ENCODE measurements at places on chromosomes 7 and 10.
A peak's percentile ranks its signal among the peaks of the same experiment; 100 is the strongest.

GRCh38 chr7:68183176-68183575 is 1186.5 kb downstream of the TYW1 start:
- no peak for DNase-seq

DNA sequence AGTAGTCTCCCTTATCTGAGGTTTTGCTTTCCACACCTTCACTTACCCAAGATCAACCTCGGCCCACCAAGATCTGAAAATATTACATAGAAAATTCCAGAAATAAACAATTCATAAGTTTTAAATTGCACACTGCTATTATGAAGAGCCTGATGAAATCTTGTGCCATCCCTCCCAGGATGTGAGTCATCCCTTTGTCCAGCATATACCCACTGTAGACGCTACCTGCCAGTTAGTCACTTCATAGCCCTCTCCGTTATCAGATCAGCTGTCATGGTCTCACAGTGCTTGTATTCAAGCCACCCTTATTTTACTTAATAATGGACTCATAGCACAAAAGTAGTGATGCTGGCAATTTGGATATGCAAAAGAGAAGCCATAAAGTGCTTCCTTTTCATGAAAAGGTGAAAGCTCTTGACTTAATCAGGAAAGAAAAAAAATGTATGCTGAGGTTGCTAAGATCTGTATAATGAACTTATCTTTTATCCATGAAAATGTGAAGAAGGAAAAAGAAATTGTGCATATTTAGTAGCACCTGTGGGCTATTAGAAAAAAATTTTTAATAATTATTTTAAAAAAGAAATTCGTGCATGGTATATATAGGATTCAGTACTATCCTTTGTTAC is 9.8 kb upstream of the MRPS16 start:
- peak; percentile 62 for DNase-seq

- no peak for DNase-seq
Measured at GRCh38 chr7:141076377-141076776, 2.5 kb downstream of the TMEM178B start.

- peak; percentile 67 for DNase-seq
Measured at GRCh38 chr7:141097430-141097829, 23.6 kb downstream of the TMEM178B start.

DNA sequence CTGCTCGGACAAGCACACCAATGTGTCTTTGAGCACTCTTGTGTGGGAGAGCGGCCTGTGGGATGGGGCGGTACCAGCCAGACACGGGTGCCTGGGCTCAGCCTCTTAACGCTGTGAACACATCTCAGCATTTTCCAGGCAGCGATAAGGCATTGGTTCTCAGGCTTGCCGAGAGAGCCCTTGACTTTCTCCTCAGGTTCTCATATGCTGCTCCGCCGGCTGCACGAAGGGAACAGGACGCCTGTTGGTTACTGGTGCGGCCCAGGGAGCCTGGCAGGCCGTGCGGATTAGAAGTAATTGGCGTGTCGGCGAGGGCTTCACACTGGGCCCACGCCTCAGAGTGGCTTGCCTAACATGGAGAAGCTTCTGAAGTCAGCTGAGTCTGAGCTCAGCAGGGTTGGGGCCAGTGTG is 456.7 kb upstream of the FOXK1 start:
- DNase-seq: no peak

DNA sequence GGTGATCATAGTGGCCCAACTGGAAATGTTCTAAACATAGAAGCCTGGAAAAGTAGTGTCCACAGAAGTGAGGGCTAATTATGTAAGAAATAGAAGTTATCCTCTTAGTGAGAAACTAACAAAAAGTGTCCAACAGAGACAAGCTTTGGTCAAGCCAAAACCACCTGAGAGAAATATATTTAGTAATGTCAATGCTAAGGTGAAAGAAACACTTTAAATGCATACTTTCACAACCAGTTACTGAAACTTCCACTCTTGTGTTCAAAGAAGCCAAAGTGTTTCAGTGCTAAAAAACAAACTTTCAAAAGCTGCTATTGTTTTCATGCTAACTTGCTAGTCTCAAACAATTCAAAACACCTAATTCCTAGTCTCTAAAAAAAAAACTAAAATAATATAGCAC is 18.1 kb downstream of the RAB11FIP2 start:
- no peak for DNase-seq

DNA sequence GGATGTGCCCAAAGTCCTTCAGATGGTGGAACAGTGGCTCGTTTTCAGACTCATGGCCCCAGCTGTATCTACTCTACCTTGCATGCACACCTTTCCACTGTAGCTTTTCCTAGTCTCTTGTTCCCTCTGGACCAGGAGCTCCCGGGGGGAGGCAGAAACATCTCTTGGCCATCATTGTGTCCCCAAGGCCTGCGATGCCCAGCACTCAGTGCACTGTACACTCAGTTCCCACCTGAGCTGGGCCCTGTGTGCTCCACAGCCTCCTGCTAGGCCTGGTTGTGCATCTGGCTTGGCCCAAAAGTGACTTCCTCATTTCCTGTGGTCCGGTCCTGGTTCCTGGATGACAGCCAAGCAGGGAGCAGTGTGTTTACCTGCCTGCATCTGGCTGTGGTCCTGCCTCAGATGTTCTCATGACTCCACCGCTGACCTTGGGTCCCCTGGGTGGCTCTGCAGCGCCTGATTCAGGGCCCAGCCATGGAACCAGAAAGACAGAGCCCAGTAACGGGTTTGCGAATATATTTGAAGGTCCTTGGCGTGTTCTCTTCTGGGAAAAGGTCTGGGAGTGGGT is 9.9 kb upstream of the DOCK1 start:
- DNase-seq: no peak

DNA sequence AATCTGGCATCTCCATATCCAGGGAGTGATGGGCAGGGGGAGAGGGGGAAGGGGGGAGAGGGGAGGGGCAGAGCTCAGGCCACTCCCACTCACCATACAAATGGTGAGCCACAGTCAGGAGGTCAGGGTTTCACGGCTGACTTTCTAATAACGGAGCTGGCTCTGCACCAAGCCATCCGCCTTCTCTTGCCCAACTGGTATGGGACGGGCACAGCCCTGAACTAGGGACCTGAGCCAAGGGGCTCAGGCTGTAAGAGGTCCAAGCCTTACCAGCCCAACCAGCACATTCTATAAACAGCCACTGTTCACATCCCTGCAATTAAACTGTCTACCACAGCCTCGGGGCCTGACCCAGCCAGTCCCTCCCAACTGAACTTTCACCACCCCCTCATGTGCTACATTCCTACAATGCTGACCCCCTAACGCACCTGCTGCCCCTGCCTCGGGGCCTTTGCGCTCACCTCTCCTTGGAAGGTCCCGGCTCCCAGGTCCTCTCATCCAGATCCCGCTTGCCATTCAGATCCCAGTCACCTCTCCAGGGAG is 32.5 kb downstream of the RGS10 start:
- DNase-seq: no peak

DNA sequence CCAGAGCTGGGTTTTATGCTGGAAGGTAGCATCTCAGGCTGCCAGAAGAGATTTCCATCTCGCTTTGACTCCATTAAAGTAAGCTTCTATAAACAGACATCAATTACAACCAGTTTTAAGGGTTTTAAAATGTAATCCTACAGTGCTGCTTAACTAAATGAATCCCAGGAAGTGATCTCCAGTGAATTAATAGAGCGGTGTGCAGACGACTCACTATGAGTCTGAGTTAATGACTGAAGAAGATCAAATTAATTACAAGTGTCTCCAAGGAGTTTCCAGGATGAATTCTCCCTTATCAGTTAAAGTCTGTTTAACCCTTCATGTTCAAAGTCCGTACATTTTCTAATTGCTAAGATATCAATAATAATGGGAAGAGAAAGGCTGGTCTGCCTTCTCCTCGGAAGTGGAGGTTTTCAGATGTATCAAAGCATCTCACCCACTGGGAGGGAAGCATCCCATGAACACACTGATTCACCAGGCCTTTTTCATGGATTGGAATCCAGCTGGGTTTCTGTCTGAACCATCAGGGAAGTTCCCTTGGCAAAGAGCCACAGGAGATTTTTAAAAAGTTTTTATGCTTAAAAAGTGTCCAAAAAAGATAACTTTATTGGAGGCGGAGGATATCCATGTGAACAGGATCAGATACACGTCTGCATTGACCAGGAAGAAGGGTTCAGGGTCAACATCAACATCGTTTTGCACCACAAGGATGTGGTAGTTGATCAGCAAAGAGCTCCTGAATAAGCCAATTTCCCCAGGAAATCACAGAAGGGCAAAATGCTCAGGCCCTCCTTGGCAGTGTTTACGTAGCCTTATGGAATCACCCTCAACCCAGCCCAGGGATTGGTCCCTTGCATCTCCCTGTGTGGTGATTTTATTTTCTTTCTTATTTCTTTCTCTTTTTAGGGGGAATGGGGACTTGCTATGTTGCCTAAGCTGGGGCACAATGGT is 288.2 kb downstream of the POU6F2 start:
- DNase-seq: no peak

GRCh38 chr10:13871776-13872175 is 285.0 kb downstream of the PRPF18 start:
- DNase-seq: no peak

DNA sequence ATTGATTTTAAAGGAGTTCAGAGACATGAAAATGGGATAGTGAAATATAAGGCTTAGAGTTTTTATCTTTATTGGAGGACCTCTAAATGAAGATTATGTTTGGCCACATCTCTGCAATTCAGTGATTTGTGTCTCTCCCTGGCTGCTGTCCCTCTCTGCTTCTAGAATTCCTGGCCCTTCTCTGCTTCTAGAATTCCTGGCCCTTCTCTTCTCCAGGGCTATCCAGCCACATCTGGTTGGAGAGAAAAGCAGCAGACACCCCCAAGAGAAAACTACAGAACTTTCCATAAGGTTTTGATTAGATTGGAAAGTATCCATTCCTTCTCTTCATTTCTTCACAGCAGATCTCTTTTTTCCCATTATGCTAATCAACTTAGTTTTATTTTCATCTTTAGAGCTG is 135.5 kb downstream of the NPY start:
- no peak for DNase-seq

DNA sequence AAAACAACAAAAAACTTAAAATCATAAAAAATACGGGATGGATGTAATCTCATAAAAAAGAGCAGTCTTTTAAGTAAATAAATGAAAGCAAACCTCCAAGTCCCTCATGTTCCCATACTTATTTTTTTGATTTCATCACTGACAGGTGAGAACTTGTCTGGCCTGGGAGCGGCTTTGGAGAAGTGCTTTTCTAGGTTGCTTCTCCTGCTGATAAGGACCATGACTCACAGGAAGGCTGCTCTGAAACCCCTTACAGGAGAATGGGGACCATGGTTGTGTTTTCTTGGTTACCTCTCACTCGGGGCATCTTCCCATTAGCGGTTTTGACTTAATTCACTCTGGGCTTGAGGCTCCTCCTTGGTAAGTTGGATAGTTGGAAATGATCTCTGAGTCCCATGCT is 237.4 kb downstream of the CAMK1D start:
- no peak for DNase-seq

DNA sequence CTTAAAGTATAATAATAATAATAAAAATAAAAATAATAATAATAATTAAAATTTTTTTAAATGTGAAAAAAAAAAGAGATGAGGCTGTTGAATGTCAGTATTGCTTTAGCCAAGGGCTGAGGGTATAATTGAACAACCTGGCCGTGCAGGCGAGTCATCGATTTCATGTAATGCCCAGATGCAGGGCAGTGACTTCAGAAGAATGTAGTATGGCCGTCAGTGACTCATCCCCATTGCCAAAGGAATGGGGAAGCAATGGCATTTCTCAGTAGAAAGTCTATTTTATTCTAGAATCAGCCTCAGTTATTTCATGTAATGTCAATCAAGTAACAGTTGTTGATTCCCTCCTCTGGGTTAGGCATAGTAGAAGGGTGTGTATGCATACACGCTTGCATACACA is 516.4 kb downstream of the GLRX3 start:
- no peak for DNase-seq

Measured in hematopoietic multipotent progenitor cell treated with erythropoietin and hydrocortisone succinate and interleukin-3 and kit ligand, for 6 days (in vitro differentiated cells).